HepG2 (cell line): ENCODE measurements at places on chromosomes 5 and 9. TPM values are rescaled to one million over a fixed set of nuclear protein-coding genes. Genes with fewer than 3 reads are reported as not detected.

GRCh38 chr5:117077142-117077541 is 502.5 kb upstream of the SEMA6A start:
- H3K4me1 ChIP-seq: no peaks in the 10 kb centered on the region
- no peaks in the 10 kb centered on the region for H3K27me3 ChIP-seq
- no peak overlapping the region for H3K4me3 ChIP-seq
- peak; percentile 3 for DNase-seq

The COX7C gene
- polyA plus RNA-seq: 434 and 538 TPM in 2 replicates

GRCh38 chr9:3007326-3007725 is 163.4 kb upstream of the PUM3 start:
- no peak overlapping the region for H3K4me3 ChIP-seq
- DNase-seq: no peak
- H3K4me1 ChIP-seq: no peaks in the 10 kb centered on the region
- H3K36me3 ChIP-seq: no peaks in the 10 kb centered on the region
- H3K27me3 ChIP-seq: no peaks in the 10 kb centered on the region
- H3K27ac ChIP-seq: no peak overlapping the region

- no peaks in the 10 kb centered on the region for H3K27me3 ChIP-seq
- H3K4me1 ChIP-seq: no peaks in the 10 kb centered on the region
- H3K27ac ChIP-seq: no peak overlapping the region
- H3K36me3 ChIP-seq: peaks cover 25% of the 10 kb centered on the region; the same call in 2 of the 3 replicates
These were observed 16.7 kb downstream of the SLC36A1 start for GRCh38 chr5:151464101-151464500.

The HCN1 gene
- polyA plus RNA-seq: not detected in 2 replicates

- no peak for DNase-seq
- H3K27me3 ChIP-seq: no peaks in the 10 kb centered on the region
- H3K27ac ChIP-seq: no peak overlapping the region
- peaks cover 42% of the 10 kb centered on the region for H3K4me1 ChIP-seq
These were observed 157.7 kb upstream of the POU5F2 start for GRCh38 chr5:93899026-93899600.

DNA sequence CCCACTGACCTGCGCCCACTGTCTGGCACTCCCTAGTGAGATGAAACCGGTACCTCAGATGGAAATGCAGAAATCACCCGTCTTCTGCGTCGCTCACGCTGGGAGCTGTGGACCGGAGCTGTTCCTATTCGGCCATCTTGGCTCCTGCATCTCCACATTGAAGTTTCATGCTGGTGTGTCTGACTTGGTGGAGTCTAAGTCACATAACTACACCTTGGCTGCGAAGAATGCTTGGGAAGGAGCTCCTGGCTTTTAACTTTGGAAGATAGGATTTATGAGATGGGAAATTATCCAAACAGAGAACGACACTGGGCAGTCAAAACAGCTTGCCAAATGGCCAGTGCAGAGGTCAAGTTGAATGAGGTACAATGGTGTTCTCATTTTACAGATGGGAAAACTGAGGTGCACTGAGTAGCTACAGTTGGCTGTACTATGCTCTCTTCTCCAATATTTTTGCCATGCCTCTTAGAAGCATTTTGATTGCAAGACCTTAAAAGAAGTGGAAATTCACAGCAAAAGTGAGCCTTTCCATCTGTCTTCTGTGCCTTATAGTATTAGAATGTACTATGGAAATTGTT is 36.7 kb downstream of the CCDC192 start:
- DNase-seq: no peak
- H3K27me3 ChIP-seq: no peaks in the 10 kb centered on the region
- H3K4me1 ChIP-seq: no peaks in the 10 kb centered on the region
- H3K4me3 ChIP-seq: no peak overlapping the region
- no peak overlapping the region for H3K27ac ChIP-seq
- H3K36me3 ChIP-seq: no peaks in the 10 kb centered on the region

DNA sequence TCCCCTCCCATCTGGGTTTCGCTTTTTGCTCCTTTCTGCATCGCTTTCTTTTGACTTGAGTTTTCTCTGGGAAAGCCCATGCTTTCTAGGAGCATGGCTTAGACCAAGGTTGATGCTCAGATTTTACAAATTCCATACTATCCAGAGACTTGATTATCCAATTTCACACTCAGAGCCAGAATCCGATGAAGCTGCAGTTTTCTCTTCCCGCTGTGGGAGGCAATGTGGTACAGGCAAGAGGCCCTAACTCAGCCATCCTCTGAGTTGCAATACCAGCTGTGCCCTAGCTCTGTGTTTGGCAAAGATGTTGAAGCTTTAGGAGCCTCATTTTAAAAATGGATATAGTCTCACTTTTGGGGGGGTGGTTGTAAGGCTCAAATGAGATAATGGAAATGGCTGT is 85.1 kb downstream of the BRINP1 start:
- no peaks in the 10 kb centered on the region for H3K4me1 ChIP-seq
- no peak overlapping the region for H3K27ac ChIP-seq
- no peak overlapping the region for H3K4me3 ChIP-seq
- H3K27me3 ChIP-seq: no peaks in the 10 kb centered on the region
- no peaks in the 10 kb centered on the region for H3K36me3 ChIP-seq

- no peak overlapping the region for H3K27ac ChIP-seq
- no peaks in the 10 kb centered on the region for H3K27me3 ChIP-seq
- H3K4me1 ChIP-seq: no peaks in the 10 kb centered on the region
- H3K4me3 ChIP-seq: no peak overlapping the region
- H3K36me3 ChIP-seq: no peaks in the 10 kb centered on the region
These were observed 1203.4 kb upstream of the DMAC1 start for GRCh38 chr9:9002826-9003583.

DNA sequence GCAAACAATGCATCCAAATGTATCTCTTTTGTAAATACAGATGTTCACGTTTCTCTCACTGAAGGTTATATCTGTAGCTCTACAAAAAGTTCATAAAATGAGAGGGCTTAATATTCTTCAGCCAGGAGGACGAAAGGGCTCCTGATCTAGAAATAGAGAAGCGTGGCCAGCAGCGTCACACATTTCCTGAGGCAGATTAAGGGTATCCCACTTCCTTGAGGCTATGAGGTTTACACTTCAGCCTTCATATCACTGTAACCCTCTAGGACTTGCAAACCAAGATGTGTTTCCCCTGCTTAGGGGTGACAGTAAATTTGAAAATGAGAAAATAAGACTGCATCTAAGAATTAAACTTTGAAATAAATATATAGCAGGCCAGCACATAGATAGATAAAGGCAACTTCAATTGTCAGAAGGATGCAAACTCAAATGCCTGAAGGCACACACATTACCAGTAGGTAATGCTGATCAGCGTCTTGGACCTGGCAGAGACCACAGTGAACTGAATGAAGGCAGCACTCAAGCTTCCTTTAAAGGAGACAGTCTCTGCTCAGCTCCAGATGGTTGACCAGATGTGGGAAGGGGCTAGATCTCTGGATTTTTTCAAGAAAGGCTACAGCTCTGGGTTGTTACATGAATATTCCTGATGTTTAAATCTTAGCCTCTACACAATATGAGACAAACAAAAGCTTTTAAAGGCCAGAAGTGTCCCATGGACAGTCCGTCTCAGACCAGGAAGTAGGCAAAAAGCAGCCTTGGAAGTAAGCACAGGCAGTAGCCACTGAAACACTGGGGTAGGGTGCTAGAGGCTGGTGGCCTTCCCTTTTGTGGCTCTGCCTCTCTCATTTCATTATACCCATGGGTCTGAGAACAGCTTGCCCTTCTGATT is 197.7 kb downstream of the MCTP1 start:
- no peaks in the 10 kb centered on the region for H3K4me1 ChIP-seq
- no peaks in the 10 kb centered on the region for H3K36me3 ChIP-seq
- H3K4me3 ChIP-seq: no peak overlapping the region
- no peaks in the 10 kb centered on the region for H3K27me3 ChIP-seq
- DNase-seq: no peak
- H3K27ac ChIP-seq: no peak overlapping the region

- no peak overlapping the region for H3K27ac ChIP-seq
- no peaks in the 10 kb centered on the region for H3K27me3 ChIP-seq
- no peaks in the 10 kb centered on the region for H3K4me1 ChIP-seq
These were observed 508.4 kb upstream of the SEMA6A start for GRCh38 chr5:117082977-117083376.

The ARL14EPL gene
- not detected in 2 replicates for polyA plus RNA-seq

The DAPK1 gene
- polyA plus RNA-seq: 29.7 and 35.7 TPM in 2 replicates

DNA sequence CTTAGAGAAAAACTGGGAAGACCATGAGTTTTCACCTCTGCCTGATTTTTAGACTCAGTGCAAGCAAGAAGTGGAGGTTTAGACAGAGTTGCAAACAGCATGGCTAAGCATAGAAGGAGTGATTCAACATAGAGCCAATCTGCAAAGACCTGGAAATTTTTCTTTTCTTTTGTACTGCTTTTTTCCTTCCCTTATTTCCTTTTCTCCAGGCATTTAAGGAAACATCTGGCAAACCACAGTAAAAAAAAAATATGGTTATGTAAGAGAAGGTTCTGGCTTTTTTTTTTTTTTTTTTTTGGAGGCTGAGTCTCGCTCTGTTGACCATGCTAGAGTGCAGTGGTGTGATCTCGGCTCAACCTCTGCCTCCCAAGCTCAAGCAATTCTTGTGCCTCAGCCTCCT is 16.6 kb upstream of the DCAF12 start:
- H3K4me3 ChIP-seq: no peak overlapping the region; the same call in 1 of the 2 replicates
- H3K36me3 ChIP-seq: no peaks in the 10 kb centered on the region
- peak overlapping the region; percentile 3 for H3K27ac ChIP-seq
- DNase-seq: no peak

The KCNMB1 gene
- polyA plus RNA-seq: not detected in 2 replicates

The SPATA6L gene
- polyA plus RNA-seq: 0.73 and 1.1 TPM in 2 replicates

DNA sequence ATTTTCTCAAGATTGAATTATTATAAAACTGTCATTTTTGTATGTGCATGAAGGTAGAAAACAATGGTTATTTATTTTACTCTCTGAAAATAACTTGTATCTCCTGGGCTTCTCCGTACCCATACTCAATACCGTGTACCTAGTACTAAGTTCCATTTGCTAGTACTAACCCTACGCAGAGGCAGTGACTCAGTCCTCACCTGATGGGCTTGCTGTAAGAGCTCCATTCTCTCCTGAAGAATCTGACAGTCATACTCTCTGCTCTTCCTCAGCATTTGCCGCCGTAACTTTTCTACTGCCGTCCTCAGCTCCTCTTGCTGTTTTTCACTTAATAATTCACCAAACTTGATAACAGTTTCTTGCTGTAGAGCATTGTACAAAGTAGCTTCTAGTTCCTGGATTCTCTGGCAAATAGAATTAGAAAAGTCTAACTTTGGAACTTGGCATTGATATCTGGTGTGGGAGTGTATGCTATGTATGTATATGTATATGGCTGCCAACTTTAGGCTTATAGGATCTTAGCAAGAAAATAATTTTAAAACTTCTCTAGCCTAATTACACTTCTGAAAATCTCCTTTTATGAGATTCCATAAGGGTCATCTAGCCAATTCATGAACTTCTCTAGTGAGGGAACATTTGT is 108.0 kb upstream of the DPYSL3 start:
- no peak overlapping the region for H3K27ac ChIP-seq
- no peaks in the 10 kb centered on the region for H3K27me3 ChIP-seq
- no peak overlapping the region for H3K4me3 ChIP-seq
- no peaks in the 10 kb centered on the region for H3K36me3 ChIP-seq
- no peak for DNase-seq

The COL15A1 gene
- not detected in 2 replicates for polyA plus RNA-seq

- DNase-seq: no peak
- H3K4me3 ChIP-seq: no peak overlapping the region
These were observed 420.9 kb downstream of the SPOCK1 start for GRCh38 chr5:137078171-137078665.

- no peaks in the 10 kb centered on the region for H3K36me3 ChIP-seq
- H3K27ac ChIP-seq: peak overlapping the region; percentile 32
- peaks cover 69% of the 10 kb centered on the region for H3K4me1 ChIP-seq
- DNase-seq: peak; percentile 85
These were observed 27.0 kb downstream of the GNAQ start for GRCh38 chr9:78004478-78005229.

GRCh38 chr5:132473019-132473531 is 17.5 kb downstream of the IRF1 start:
- H3K27ac ChIP-seq: no peak overlapping the region
- no peaks in the 10 kb centered on the region for H3K27me3 ChIP-seq
- no peak for DNase-seq
- peaks cover 68% of the 10 kb centered on the region for H3K4me1 ChIP-seq
- no peaks in the 10 kb centered on the region for H3K36me3 ChIP-seq
- H3K4me3 ChIP-seq: no peak overlapping the region

GRCh38 chr5:95697781-95698681 is 15.2 kb upstream of the SPATA9 start:
- H3K27ac ChIP-seq: no peak overlapping the region
- H3K4me3 ChIP-seq: no peak overlapping the region
- no peaks in the 10 kb centered on the region for H3K27me3 ChIP-seq
- no peaks in the 10 kb centered on the region for H3K36me3 ChIP-seq
- H3K4me1 ChIP-seq: peaks cover 8% of the 10 kb centered on the region; the same call in 1 of the 2 replicates

DNA sequence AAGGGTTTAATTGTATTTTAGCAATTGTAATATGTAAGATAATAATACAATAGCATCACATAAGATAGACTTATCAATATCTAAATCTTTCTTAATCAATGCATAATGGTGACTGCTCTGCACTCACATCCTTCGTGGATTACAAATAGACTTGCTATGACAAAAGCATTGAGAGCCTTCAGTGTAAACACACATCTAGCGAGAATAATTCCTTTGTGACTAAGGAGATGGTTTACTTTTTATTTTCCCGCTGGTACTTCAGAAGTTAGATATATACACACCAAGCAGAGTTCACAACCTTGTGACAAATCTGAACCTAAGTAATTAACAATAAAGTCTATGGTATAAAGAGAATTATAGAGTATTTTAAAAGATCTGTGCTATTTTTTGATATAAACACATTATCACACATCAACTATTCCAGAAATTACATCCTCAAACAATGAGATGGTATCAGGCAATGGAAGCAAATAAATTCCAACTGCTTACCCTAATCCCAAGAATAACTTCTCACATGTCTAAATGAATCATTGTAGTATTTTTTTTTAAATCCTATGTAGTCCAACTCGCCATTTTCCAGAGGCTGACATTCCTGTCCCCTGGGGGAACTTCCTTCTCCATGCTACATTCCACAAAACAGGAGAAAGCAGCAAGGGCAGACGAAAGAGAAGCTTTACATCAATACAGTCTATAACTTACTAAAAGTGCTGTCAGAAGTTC is 51.2 kb downstream of the MAPKAP1 start:
- no peaks in the 10 kb centered on the region for H3K27me3 ChIP-seq
- no peaks in the 10 kb centered on the region for H3K4me1 ChIP-seq
- no peak for DNase-seq
- H3K4me3 ChIP-seq: no peak overlapping the region
- H3K27ac ChIP-seq: no peak overlapping the region

GRCh38 chr5:158499892-158500418 is 599.8 kb downstream of the EBF1 start:
- no peak overlapping the region for H3K4me3 ChIP-seq
- H3K27ac ChIP-seq: no peak overlapping the region
- no peaks in the 10 kb centered on the region for H3K27me3 ChIP-seq
- DNase-seq: no peak

GRCh38 chr5:112687306-112687705 is 50.4 kb upstream of the APC start:
- no peaks in the 10 kb centered on the region for H3K36me3 ChIP-seq
- no peak overlapping the region for H3K27ac ChIP-seq
